ENCODE measurements at places on chromosomes 5 and 9.

DNA sequence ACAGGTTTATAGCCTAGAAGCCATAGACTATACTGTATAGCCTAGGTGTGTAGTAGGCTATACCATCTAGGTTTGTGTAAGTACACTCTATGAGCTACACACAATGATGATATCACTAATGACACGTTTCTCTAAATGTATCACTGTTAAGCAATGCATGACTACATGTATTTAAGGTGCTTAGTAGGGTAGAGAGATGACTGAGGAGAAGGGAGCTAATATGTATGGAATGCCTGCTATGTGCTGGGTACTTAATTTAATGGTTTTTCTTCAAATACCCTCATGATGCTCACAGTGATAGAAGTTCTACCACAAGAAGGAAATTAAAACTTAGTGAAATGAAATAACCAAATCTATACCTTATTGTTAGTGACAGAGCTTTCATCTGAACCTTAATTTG is 1785.5 kb downstream of the EFNA5 start:
- H3K4me3 ChIP-seq, result no peak overlapping the region
- no peaks in the 10 kb centered on the region for H3K4me1 ChIP-seq
- H3K27me3 ChIP-seq, result no peaks in the 10 kb centered on the region
- no peak overlapping the region for H3K27ac ChIP-seq

DNA sequence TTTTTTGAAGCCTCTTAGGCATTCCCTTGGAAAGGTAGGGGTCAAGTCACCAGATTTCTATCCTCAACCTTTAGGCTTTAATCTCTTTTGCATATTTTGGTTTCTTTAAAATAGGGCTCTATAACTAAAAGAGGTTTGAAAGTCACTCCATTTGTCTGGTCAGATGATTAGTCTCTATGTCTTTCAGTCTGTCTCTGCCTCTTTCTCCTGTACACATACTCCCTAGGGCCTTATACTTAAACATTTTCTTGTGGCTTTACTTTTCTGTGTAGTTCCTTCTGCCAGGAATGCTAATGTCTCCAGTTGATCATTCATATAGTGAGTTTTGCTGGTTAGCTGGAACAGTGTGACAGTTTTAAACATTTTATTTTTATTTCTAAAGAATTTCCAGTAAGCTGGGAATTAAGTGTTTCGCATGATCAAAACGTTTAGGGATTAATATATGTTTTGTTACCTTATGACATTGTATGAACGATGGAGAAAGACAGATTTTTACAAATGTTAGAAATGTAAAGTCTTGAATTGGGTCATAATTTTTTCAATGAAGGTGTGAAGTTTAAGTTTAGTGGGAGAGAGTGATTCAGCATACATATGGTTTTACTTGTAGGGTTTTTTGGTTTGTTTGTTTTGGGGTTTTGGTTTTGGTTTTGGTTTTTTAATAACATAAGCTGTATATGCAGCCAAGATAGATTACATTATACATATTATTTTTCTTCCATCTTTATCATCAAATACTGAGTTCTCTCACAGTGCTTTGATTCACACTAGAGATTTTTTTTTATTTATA is 90.6 kb downstream of the ZCCHC7 start:
- no peak overlapping the region for H3K4me3 ChIP-seq
- DNase-seq, result peak; percentile 52
- peaks cover 36% of the 10 kb centered on the region for H3K4me1 ChIP-seq
- H3K36me3 ChIP-seq, result no peaks in the 10 kb centered on the region
- H3K27me3 ChIP-seq, result no peaks in the 10 kb centered on the region

DNA sequence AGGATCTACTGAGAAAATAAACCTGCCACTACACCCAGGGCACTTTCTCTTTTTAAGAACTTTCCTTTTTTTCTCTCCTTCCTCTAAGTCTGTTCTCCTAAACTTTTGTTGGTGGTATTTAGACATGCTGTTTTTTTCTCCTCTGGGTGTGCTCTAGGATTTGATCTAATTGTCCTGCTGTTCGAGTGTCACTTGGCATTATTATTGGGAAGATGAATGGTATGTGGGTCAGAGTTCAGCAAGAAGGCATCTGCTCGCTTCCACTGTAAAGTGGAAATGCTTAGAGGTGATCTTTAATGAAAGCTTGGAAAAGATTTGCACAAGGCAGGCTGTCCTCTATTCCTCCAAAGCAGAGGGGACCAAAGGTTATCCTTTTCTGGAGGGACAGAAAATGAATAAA is 1.3 kb upstream of the PLPPR1 start:
- no peaks in the 10 kb centered on the region for H3K27me3 ChIP-seq
- H3K27ac ChIP-seq, result no peak overlapping the region
- no peak overlapping the region for H3K4me3 ChIP-seq

GRCh38 chr9:4756420-4756819 is 15.4 kb upstream of the AK3 start:
- DNase-seq, result no peak
- no peaks in the 10 kb centered on the region for H3K36me3 ChIP-seq
- peaks cover 12% of the 10 kb centered on the region for H3K4me1 ChIP-seq
- H3K4me3 ChIP-seq, result no peak overlapping the region
- no peak overlapping the region for H3K27ac ChIP-seq

DNA sequence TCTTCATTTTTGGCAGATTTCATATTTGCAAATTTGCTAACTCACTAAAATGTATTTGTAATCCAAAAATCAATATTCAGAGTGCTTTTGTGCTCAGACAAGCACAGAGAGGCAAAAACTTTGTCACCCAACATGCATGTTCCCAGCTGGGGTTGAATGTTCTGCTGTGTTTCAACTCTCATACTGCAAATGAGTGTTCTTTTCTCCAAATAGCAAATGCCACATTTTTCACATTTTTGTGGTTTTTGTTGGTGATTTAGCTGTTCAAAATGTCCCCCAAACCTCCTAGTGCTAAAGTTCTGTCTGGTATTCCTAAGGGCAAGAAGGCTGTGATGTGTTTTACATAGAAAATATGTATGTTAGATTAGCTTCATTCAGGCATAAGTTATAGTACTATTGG is 87.3 kb upstream of the PCSK5 start:
- H3K27ac ChIP-seq, result no peak overlapping the region
- no peaks in the 10 kb centered on the region for H3K36me3 ChIP-seq
- H3K4me3 ChIP-seq, result no peak overlapping the region
- no peaks in the 10 kb centered on the region for H3K27me3 ChIP-seq

- H3K4me1 ChIP-seq, result no peaks in the 10 kb centered on the region
- H3K27ac ChIP-seq, result no peak overlapping the region
- H3K36me3 ChIP-seq, result no peaks in the 10 kb centered on the region
- DNase-seq, result no peak
- H3K27me3 ChIP-seq, result no peaks in the 10 kb centered on the region
- no peak overlapping the region for H3K4me3 ChIP-seq
Measured at GRCh38 chr9:136385015-136385414, 11.5 kb upstream of the CARD9 start.

DNA sequence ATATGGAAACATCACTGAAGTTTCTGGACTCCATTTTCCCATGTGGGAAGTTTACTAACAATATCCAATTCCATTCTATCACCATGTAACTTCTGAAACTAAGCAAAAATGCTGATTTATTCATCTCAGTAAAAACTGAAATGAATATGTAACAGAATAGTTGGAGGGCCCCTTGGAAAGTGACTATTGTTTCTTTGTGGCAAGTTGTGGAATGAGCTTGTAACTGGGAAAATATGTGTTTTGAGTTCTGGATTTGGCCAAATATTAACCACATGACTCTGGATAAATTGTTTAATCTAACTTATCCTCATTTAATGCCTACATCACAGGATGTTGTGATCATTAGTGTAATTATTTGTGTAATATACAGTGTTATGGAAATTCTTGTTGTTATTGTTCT is 619.3 kb downstream of the TLE4 start:
- H3K4me3 ChIP-seq, result no peak overlapping the region
- no peaks in the 10 kb centered on the region for H3K4me1 ChIP-seq

- DNase-seq, result no peak
- no peak overlapping the region for H3K27ac ChIP-seq
Measured at GRCh38 chr5:83401775-83402174, 69.8 kb upstream of the VCAN start.

GRCh38 chr5:1948111-1948510 is 65.4 kb upstream of the IRX4 start:
- H3K27ac ChIP-seq, result no peak overlapping the region
- H3K4me3 ChIP-seq, result no peak overlapping the region
- peaks cover 55% of the 10 kb centered on the region for H3K27me3 ChIP-seq
- no peak for DNase-seq
- no peaks in the 10 kb centered on the region for H3K36me3 ChIP-seq

DNA sequence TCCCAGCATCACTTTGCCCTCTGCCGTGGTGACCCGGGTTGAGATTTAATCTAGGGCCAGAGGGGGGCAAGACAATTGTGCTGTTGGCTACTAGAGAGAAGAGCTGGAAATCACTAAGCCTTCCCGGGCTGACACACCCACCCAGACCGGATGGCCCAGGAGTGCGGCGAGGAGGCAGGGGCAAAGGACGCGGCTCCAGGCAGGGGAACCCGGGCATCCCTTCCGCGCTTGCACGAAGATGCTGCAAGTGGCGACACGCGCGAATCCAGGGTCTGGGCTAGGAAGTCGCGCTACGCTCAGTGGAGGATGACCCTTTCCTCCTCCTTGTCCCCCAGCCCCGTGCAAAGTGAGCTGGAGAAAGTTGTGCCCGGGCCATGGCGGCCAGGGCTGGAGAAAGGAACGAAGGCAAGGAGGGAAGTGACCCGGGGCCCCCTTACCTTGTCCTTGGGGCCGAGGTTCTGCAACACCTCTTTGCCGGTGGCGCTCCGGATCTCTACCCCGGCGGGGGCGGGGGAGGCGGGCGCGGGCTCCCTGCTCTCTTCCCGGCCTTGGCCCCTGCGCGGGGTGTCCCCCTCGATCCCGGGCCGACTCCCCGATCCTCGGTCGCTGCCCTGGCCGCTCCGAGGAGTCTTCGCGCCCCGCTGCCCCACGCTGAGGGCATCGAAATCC is 693 bp downstream of the DPYSL3 start:
- H3K27ac ChIP-seq, result no peak overlapping the region
- H3K36me3 ChIP-seq, result no peaks in the 10 kb centered on the region
- no peaks in the 10 kb centered on the region for H3K4me1 ChIP-seq
- no peaks in the 10 kb centered on the region for H3K27me3 ChIP-seq

DNA sequence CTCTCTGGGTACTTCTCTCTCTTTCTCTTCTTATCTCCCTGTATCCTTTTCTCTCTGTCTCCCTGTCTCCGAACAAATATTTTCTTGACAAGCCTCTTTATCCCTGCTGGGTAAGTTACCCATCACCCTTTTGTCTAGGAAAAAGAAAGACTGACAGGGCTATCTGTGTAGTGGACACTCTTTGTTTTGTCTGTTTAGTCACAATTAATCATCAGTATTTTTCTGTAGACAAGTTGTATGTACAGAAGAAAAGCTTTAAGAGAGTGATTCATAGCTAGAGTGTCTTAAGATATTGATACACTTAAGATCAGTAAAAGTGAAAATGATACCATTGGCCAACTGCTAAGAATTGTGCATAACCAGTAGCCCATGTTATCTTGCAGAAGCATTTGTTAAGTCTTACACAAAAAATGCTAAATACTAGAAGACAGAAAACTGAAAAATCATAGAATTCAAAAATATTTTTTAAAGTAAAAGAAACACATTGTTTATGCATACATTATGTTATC is 1043.8 kb upstream of the EDIL3 start:
- no peaks in the 10 kb centered on the region for H3K27me3 ChIP-seq
- H3K4me1 ChIP-seq, result no peaks in the 10 kb centered on the region

Measured in MM.1S (cell line).